ENCODE measurements at places on chromosomes 12 and 14. TPM values are rescaled to one million over a fixed set of nuclear protein-coding genes. Genes with fewer than 3 reads are reported as not detected.

DNA sequence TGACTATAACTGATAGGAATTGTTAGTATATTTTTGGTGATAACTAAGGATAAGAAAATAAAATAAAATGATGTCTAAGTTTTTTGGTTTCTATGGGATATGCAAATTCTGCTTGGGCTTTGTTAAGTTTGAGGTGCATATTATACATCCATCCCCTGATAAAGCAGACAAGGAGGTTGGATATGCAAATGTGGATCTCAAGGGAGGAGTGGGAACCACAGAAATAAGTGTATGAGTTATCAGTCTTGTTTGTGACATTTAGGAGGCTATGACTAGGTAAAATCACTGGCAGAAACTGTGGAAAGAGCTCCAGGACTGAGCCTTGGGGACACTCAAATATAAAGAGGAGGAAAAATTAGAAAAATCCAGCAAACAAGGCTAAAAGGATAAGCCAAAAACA, 719.4 kb downstream of the RERGL start:
- no peak for DNase-seq

DNA sequence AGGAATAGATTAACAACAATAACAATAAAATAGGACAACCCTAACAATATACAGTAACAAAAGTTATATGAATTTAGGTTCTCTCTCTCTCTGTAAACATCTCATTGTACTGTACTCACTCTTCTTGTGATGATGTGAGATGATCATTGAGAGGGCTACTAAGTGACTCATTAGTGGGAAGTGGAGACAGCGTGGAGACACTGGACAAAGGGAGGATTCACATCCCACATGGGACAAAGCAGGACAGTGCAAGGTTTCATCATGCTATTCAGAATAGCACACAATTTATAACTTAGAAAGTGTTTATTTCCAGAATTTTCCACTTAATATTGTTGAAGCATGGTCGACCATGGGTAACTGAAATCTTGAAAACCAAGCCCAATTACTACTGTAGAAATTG, 26.0 kb upstream of the SPATA7 start:
- DNase-seq, result no peak

DNA sequence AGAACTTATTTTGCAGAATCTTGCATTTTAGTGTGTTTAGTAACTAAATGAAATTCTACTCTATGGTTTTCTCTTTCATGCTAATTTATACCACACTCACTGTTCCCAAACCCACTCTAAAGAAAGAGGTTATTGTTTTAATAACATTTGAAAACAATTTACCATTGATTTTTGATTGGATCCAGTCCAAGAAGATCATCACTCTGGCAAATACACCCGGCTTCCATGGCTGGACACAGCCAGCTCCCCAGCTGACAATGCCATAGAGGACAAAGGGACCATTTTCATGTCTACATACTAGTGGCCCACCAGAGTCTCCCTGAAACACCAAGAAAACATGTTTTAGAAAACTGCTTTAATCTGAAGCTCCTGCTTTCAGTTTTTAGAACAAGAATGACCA, 42.4 kb downstream of the OVCH1 start:
- no peak for DNase-seq

- DNase-seq, result peak; percentile 37
Observed at GRCh38 chr12:104063712-104064030, 660 bp upstream of the HCFC2 start.

DNA sequence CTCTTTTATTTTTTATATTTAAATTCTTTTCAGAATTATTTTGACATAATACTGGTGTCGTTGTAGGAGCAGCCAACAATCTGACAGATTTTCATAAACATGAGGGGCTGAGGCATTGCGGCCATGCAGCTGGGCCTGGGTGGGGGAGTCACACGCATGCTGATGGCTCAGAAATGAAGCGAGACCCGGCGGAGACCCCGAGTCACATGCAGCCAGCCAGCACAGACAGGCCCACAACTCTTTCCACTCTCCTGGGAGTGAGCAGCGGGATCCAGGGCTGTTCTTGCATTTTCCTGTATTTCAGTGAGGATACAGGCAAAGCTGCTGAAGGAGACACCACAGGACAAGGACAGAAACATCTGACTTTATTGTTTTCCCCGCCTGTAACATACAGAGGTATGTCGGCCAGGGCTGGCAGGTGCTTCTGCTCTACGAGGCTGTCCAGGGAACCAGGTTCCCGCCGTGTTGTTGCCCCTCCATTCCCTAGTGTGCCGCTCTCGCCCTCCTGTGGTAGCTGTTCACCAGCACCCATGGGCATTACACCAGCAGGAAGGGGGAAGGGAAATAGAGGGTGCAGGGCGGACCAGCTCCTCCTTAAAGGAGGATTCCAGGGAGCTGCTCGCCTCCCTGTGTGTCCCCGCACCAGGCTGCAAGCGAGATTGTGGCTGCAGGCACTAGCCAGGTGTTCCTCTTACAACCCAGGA, 30.5 kb downstream of the FZD10 start:
- DNase-seq, result no peak

- DNase-seq, result no peak
Observed at GRCh38 chr12:44674875-44675274, 201.2 kb downstream of the NELL2 start.

DNA sequence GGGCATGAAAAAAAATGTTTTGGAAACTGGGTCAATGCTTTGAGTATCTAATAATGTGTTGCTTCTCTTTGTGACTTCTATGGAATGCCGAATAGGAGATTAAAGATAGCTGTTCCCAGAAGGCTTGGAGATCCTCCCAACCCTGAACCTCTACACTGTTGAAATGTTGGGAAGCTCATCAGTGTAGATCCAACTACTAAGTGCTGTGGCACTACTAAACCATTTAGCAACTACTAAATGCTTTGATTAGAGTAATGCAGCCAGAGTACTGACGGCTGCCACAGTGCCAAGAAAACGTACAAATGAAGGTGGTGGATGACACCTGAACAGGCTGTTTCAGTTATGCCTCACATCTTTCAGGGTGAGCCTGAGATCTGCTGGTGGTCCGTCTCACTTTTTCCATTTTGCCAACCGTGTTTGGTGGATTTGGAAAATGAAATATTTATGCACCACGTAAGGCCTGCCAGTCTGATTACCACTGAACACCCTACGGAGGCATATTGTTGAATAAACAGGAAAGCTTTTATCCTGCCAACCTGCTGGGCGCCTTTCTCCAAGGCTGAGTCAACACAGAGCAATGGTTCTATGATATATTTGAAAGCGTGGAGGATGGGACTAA, 938.0 kb upstream of the FLRT2 start:
- DNase-seq, result peak; percentile 15

- DNase-seq, result no peak
Observed at GRCh38 chr14:61538464-61539022, 156.8 kb upstream of the HIF1A start.

- peak; percentile 56 for DNase-seq
Observed at GRCh38 chr12:122368361-122369073, 54.0 kb downstream of the CLIP1 start.

DNA sequence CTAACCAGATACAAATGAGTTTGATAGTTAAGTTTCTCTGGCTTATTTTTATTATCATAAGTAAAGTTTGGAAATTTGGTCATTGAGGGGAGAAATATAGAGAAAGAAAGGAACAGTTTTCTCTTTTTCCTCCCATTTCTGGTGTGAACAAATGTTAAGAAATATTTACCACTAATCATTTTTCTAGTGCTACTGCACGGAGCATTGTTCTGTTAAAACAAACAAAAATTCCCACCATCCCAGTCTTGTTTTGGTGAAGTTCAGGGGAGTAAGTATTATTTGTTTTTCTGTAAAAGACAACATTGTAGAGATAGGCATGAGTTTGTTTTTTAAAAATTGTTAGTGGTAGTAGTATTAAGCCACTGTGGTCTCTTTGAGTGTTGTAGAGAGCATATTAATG, 135.3 kb downstream of the FGD4 start:
- peak; percentile 29 for DNase-seq

DNA sequence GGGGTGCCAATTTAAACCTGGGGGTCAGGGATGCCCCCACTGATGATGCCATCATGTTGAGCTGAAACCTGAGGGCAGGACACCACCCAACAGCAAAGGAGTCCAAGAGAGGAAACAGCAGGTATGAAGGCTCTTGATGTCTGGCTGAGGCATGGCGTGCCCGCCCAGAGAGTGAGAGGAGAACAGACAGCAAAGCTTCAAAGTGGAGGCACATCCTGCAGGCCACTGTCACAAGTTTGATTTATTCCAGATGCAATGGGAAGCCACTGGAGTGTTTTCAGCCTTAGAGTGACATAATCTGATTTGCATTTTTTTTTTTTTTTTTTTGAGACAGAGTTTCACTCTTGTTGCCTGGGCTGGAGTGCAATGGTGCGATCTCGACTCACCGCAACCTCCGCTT, 34.8 kb downstream of the IRF2BPL start:
- DNase-seq, result no peak

- DNase-seq, result no peak
Observed at GRCh38 chr14:24259282-24260025, 3.5 kb downstream of the TGM1 start.

DNA sequence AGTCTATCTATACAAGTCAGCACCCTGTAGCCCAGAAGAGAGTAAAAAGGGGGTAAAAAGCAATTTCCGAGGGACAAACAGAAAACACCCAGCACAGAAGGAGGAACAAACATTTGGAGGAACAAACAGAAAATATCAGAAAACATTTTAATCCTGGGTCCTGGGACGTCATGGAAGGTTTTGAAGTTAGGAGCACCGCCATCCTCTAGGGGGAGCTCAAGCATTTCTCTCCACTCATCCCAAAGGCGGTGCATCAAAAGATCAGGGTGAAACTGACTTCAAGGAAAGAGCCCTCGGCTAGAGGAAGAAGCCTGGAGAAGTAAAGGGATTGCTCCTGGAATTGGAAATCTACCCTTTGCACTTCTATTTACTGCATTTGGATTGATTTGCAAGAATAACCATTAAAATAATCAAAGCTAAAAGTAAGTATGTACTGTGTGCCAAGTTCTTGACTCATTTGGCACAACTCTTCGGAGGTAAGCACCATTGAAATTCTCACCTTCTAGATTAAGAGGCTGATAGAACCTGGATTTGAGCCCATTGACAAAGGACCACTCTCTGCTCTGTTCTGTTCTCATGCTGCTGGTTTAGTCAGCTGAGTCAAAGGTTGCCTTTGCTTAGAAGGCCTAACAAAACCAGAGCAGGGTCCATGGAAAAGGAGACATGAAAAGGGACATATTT, 17.2 kb upstream of the POC1B start:
- peak; percentile 66 for DNase-seq

DNA sequence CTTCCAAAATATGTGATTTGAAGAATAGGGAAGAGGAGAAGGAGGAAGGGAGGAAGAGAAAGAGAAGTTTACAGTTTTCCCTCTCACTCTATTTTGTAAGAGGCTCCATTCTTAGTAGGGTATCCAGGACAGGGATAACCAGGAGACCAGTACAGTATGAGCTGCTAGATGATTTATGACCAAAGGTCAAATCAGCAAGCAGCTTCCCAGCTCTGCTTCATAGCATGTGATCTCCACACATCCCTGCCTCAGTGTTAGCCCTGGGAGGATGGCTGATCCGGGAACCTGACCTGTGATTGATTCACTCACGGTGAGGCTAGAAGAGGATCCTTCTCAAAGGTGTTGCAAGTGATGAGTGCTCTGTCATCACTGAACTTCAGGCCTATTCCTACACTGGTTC, 16.6 kb downstream of the RDH12 start:
- DNase-seq, result no peak

DNA sequence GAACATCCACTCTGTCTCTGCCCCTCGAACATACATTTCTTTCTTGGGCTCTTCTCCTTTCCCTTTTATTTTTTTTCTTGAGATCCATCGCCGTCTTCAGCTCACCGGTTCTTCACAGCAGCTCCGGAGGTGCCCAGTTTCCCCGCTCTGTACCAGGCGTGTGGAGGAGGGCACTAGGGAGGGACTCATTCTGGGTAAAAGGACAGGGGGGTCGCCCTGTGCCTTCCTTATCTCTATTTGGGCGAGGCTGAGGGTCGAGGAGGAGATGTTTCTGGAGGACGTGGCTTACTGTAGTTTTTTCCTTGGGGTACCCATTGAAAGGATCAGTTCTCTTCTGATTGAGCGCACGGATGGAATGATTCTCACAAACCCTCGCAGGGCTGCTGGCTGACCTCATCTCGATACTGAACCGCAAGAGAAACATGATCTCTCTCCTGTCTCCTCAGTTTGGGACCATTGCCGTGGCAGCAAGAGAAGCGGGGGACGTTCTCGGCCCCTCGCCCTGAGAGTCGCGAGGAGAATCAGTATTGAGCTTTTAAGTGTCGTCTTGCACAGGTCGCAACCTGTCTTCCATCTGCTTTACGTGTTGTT, 386 bp downstream of the LIN52 start:
- peak; percentile 34 for DNase-seq

GRCh38 chr14:104898195-104898558, 26.5 kb upstream of the PLD4 start:
- DNase-seq, result no peak

DNA sequence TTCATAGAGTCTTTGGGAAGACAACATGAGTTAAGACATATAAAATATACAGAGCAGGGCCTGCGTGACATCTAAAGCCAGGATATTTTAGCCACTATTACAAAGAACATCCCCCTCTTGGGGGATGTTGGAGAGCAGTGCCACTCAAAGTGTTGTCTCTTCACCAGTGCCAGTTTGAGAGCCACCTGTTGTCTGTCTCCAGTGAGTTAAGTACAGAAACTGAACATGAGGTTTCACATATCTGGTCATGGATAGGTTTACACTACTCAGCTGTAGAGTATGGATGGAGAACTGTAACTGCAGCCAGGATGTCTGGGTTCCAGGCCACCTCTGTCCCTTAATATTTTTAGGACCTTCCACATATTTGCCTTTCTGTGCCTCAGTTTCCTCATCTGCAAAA, 39.1 kb downstream of the RNFT2 start:
- no peak for DNase-seq

DNA sequence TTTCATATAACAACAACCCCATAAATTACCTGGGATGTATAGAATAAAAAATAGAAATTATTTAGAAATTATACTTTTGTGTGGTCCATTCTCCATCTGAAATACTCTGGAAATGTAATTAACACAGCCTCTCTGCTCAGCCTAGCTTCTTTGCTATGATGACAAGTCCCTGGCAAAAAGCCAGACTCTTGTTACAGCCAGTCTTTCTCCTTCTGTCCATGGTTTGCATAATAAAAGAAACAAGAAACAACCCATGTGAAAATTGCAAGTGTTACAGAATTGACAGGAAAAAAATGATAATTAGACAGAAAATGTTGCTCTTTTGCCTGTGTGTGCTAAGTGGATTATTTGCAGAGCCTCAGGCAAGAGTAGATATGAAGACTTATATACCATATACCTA, 61.3 kb downstream of the C12orf50 start:
- DNase-seq, result no peak

DNA sequence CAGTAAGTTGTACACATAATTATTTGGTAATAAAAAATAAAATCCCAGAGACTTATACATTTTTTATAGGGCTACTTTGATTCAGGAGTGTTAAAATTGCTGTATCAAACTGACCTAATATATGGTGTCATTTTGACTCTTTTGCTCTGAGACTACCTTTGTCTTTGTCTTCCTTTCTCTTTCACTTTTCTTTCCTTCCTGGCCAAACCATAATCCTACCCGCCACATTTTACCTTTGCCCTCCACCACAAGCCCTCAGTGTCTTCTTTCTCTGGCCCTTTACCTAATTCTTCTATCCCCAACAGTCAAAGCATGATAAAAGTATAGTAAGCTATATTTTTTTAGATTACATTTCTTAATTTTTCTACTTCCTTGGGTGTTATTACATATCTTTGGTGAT, 62.0 kb downstream of the CAND1 start:
- DNase-seq, result no peak

The KLRG1 gene
- 0.51 TPM for total RNA-seq

The C12orf50 gene
- not detected for total RNA-seq

The C14orf39 gene
- total RNA-seq, result under 0.01 TPM

The CCDC197 gene
- total RNA-seq, result not detected

The GPR84 gene
- total RNA-seq, result not detected

The SYCP3 gene
- total RNA-seq, result not detected

The SRRM4 gene
- total RNA-seq, result not detected

The PLXNC1 gene
- total RNA-seq, result 0.13 TPM

The GPN3 gene
- total RNA-seq, result 19.1 TPM
